ENCODE measurements at places on chromosomes 4 and X.

DNA sequence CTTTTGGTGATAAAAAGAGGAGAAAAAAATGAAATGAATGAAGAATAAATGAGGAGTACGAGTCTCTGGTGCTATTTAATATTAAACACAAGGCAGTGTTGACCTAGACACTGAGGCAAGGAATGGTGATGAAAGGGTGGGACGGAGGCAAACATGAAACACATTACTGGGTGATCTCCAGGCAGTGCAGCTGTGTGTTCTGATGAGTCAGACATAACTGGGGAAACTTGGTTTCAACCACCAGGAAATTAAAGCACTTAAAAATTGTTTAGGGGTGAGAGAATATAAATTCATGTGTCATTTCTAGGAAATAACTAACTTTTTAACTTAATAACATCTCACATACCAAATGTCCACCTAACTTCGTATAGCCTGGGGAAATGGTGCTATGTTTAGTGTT lies 19.7 kb upstream of the CXCL6 start:
- no peak for DNase-seq

DNA sequence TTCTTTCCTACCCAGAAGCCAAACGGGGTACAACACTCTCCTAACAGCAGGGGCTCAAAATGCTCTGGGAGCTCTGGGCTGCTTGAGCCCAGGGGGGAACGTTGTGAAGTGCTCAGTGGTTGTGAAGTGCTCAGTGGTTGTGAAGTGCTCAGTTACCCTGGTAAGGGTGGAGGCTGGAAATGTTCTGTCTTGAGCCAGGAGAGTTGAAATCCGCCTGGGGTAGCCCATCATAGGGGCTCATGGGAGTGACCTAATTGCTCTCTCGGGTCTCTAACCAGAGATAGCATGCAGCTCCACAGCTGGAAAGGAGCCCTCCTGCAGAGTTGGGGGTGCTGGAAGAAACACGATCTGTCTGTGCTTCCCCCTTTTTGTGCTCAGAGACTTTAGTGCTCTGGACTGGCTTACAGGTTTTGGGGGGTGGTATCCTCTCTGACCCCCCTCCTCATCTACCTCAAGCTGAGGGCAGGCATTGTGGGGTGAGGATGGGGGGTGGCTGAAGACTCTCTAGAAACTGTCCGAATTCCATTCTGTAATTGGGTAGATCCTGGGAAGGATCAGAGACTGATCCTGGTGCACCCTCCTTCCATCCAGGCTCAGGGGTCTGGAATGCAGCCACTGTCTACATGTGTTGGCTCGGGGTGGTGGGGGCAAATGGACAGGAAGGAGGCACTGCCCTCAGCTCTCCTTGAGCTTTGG lies 2.7 kb downstream of the EFNB1 start:
- no peak for DNase-seq

DNA sequence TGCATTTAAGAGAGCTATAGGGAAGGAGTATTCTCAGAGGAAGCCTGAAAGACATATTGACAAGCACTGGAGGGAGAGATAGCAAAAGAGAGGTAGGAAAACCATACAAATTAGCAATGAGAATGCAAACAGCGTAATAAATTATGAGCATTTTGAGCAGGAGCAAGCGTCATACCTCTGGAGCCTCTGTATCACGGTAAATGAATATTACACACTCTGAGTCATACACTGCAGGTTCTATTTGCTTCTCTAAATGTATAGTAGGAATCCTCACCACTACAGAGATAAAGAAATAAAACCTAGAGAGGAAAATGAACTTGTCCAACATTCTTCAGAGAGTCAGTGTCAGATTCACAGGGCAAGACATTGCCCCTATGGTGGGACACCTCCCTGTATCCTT lies 46.4 kb upstream of the GABRE start:
- no peak for DNase-seq

DNA sequence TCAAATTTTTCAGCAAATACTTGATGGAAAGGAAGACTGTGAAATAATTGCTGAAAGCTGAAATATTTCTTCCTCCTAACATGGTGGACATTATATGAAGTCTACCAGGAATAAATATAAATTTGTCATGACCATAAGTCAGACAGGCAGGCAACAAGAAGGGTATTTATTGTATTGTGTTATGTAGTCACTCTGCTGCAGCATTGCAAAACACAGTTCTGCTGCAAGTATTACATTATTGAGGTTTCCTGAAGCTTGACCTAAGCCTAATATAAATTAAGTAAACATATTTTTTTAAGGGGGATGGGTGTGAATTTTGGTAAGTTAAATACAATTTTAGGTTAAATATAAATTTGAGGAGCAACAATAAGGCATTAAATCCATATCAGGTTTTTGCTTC lies 60.2 kb upstream of the MAOA start:
- no peak for DNase-seq

- DNase-seq = no peak
Observed at GRCh38 chr4:146095860-146096259, 79.7 kb upstream of the LSM6 start.

DNA sequence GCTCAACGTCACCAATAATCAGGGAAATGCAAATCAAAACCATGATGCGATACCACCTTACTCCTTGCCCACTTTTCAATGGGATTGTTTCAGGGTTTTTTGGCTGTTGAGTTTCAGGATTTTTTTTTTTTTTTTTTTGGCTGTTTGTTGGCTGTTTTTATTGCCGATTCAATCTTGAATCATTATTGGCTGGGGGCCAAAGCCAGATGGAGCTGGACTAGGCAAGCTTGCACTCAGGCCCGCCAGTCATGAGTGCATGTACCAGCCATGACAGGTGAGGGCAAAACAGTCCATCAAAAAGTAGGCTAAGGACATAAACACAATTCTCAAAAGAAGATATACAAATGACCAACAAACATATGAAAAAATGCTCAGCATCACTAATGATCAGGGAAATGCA lies 13.3 kb downstream of the YIPF7 start:
- DNase-seq = no peak

GRCh38 chrX:11739776-11740175 lies 18.3 kb upstream of the MSL3 start:
- DNase-seq = no peak

- no peak for DNase-seq
Observed at GRCh38 chr4:832536-832935, 6.6 kb upstream of the CPLX1 start.

DNA sequence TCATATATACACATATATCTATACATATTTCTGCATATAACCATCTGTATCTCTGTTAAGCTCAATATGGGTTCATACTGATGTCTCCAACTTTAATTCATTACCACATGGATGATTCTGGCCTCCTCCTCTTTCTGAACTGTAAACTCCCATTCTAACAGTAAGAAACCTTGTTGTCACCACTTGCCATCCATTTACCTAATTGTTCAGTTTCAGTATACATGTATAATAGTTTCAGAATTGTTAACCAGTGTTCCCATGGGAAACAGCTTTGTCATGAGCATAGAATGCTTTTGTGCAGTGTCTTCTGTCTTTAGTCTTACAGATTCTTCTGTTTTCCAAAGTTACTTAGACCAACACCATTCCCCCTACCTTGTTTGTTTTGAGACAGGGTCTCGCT lies 35.9 kb downstream of the SLC9A6 start:
- no peak for DNase-seq

- no peak for DNase-seq
Observed at GRCh38 chr4:2767046-2767704, 11.0 kb upstream of the TNIP2 start.

- no peak for DNase-seq
Observed at GRCh38 chrX:31071262-31071661, 579 bp downstream of the FTHL17 start.

- no peak for DNase-seq
Observed at GRCh38 chrX:11577603-11578002, 88.1 kb downstream of the ARHGAP6 start.

- DNase-seq = no peak
Observed at GRCh38 chr4:10784621-10785020, 100.1 kb upstream of the CLNK start.

GRCh38 chrX:40043895-40044294 lies 53.9 kb downstream of the BCOR start:
- DNase-seq = no peak

GRCh38 chr4:91015861-91016260 lies 888.7 kb downstream of the CCSER1 start:
- no peak for DNase-seq

- no peak for DNase-seq
Observed at GRCh38 chrX:154040307-154040756, 20.6 kb upstream of the IRAK1 start.

GRCh38 chr4:153220682-153221395 lies 16.6 kb downstream of the TRIM2 start:
- DNase-seq = no peak

GRCh38 chrX:828411-828959 lies 197.9 kb downstream of the SHOX start:
- DNase-seq = no peak

DNA sequence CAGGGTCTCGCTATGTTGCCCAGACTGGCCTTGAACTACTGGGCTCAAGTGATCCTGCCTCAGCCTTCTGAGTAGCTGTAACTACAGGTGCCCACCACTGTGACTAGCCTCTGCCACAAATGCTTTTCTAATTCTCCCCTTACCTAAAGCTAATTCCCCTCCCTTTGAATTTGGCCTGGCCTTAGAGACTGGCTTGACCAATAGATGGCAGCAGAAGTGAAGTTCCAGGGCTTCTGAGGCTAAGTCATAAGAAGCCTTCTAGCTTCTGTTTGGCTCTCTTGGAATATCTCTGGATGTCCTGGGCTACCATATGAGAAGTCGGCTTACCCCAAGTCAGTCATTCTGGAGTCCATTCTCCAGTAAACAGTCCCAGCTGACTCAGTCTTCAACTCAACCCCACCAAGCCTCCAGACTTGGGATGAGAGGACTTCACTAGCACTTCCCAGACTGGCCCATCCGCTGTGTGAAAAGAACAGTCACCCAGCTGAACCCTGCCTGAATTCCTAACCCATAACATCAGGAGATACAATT lies 61.0 kb downstream of the HPRT1 start:
- DNase-seq = no peak

GRCh38 chr4:152065545-152065944 lies 304.7 kb upstream of the GATB start:
- no peak for DNase-seq

GRCh38 chrX:17710871-17711301 lies 26.4 kb upstream of the SCML1 start:
- DNase-seq = no peak

DNA sequence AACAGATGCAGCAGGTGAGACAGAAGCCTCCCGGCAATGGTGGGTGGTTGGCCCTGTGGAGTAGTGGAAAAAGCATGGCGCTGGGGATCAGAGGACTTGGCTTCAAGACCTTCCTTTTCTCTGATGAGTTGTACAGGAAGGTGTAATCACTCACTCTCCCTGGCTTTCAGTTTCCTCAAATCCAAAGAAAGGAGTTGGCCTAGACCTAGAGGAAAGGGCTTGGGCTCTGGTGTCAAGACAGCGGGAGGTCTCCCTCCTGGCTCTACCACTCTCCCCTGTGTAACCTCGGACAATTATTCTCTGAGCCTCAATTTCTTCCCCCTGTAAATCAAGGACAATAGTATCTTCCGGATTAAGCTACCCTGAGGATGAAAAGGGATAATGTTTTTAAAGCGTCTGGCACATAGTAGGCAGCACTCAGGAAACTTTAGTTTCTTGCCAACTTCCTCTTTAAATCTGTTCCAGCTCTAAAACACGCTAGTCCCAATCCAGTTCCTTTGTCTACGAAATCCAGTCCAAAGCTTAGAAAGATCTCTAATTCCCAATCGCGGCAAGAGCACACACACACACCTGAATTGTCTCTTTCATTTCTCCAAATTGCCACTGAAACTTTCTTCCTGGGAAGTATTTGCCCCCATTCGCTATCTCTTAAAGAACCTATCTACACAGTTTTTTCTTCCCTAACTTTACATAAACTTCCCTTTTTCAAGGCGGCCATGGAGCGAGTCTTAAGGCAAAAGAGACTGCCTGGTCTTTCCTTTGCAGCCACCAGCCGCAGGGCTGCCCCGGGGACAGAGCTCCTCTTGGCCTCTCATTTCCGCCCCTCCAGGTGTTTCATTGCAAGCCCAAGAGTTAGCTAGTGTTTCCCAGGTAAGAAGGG lies 29.9 kb upstream of the GPC4 start:
- DNase-seq = no peak

DNA sequence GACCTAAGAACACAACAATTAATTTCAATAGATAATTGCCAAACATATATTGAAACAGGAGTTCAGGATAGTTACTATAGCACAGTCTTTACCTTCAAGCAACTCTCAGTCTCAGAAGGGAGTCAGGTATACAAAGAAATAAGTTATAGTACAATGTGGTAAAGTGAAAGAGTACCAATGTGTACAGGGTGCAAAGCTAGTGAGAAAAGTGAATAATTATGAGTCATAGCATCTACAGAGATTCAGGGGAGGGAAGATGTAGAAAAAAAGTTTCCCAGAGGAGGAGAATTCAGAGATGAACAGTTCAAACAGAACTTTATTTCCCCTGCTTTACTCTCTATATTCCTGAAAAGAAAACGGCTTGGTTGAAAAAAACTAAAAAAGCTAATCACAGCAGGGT lies 22.7 kb upstream of the DKK2 start:
- DNase-seq = no peak

Measured in memory B cell (primary cell).